ENCODE measurements at places on chromosomes 11 and 22. TPM values are rescaled to one million over a fixed set of nuclear protein-coding genes. Genes with fewer than 3 reads are reported as not detected.

SLC5A1 gene
- total RNA-seq, result 0.05 TPM

ACTN3 gene
- 0.51 TPM for total RNA-seq

CRYBA4 gene
- total RNA-seq, result not detected

CLDN5 gene
- total RNA-seq, result 70.1 TPM

NCAM1 gene
- 76.8 TPM for total RNA-seq
